Lung microvascular endothelial cell (primary cell): ENCODE measurements at places on chromosomes 2 and 18. TPM values are rescaled to one million over a fixed set of nuclear protein-coding genes. Genes with fewer than 3 reads are reported as not detected.

The LANCL1 gene
- 17.9 and 18.1 TPM in 2 replicates for total RNA-seq

The ATG9A gene
- 29.4 and 43.3 TPM in 2 replicates for total RNA-seq

The GALNT1 gene
- 108 and 156 TPM in 2 replicates for total RNA-seq

The MALL gene
- total RNA-seq: 13.7 and 46.0 TPM in 2 replicates

The SPATA3 gene
- not detected in 2 replicates for total RNA-seq

The HNMT gene
- 1.4 and 5.7 TPM in 2 replicates for total RNA-seq
